ENCODE measurements at places on chromosomes 3 and 15.

DNA sequence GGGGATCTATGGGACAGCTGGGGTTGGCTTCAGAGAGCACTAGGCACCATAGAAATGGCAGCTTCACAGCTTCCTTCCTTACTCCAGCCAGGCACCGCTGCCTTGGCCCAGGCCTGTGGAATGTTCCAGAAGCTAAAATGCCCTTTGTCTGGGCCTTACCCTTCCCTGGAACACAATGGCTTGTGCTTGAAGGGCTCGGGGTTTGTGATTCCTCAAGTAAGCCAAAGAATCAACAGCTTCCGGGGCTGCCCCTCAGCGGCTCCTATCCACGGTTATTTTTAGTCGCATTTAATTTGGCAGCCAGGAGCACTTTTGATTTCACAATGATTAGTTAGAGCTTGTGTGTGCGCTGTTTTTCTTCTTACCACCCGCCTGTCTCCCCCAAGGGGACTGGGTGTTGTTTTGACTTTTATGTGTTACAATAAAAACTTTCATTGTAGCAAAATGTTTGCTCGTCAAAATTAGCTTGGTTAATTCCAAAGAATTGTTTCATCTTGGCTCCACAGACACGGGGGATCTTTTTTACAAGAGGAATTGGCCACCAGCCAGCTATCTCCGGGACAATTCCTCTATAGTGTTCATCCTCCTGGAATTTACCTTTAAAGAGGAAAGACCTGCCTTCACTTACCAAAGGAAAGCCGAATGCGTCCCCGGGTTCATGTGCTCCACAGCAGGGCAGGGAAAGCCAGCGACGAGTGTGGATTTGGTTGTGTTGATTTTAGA is 73.8 kb downstream of the TLE3 start:
- DNase-seq, result no peak

DNA sequence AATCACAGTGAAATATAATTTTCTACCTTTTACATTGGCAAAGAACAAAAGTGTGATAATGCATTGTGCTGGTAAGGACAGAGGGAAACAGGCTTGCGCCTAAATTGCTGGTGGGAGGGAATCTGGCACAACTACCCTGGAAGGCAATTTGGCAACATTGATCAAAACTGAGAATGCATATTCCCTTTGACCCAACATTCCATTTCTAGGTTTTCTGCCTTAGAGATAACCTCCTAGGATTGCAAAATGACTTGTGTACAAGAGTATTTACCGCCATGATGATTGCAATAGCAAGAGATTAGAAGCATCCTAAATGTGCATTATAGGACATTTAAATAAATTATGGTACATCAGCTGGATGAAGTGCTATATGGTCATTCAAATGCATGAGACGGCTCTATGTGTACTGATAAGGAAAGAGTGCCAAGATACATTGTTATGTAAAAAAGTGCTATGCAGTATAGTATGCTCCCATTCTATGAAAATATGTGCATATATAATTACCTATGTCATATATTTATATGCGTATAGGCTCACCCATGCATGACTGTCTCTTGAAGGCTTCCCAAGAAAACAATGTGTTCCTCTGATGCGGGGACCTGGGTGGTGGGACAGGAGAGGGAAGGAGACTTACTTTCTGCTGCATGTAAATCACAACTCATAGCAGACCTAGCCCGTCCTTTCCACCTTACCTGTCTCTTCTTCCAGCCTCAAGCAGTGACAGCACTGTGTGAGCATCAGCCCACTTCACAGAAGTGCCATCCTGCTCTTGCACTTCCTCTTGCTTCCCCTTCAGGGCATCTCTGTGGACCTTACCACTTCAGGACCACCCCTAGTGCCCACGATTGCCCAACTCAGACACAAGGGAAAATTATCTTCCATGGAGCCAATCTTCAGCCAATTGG is 249.9 kb upstream of the TLE3 start:
- no peak for DNase-seq

GRCh38 chr3:190384309-190384756 is 3.6 kb upstream of the CLDN16 start:
- no peak for DNase-seq

DNA sequence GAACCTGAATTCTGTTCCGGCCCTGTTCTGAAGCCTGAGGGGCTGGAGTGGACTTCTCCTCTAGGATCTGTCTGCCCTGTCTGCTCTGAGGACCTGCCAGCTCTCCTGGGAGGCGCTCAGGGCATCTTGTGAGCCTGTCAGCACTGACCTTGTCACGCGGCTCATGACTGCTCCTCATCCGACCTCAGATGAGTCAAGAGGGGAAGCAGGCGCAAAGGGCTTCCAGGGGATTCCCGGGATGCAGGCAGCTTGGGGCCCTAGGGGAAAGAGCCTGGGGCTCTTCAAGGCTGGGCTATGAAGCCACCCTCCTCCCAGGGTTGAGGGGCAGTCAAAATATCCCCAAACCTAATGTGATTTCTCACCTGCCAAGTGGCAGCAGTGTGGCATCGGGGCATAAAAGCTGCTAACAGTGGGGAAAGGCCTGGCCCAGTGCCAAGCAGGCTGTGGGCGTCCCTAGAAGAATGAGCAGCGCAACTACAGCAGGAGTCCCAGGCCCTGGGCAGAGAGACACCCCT is 27.6 kb upstream of the ANKDD1A start:
- DNase-seq, result peak; percentile 77

- no peak for DNase-seq
These were observed 36.6 kb upstream of the IQCF6 start for GRCh38 chr3:51815614-51816013.

- no peak for DNase-seq
These were observed 23.1 kb upstream of the HERC1 start for GRCh38 chr15:63856711-63857460.

All from activated CD4-positive, alpha-beta T cell treated with anti-CD3 and anti-CD28 coated beads, Interleukin-2, amount 50 U/mL, for 4 hours (primary cell).